ENCODE measurements at places on chromosomes 3 and 15. TPM values are rescaled to one million over a fixed set of nuclear protein-coding genes. Genes with fewer than 3 reads are reported as not detected.

The GOLGA6D gene
- total RNA-seq: not detected

The TGM5 gene
- total RNA-seq: 0.32 TPM

GRCh38 chr15:67132276-67132675 is 66.9 kb downstream of the SMAD3 start:
- no peak for DNase-seq
- no peak overlapping the region for H3K4me3 ChIP-seq
- H3K27me3 ChIP-seq: no peaks in the 10 kb centered on the region
- no peak overlapping the region for H3K27ac ChIP-seq
- H3K36me3 ChIP-seq: no peaks in the 10 kb centered on the region
- H3K4me1 ChIP-seq: peaks cover 67% of the 10 kb centered on the region

- no peak for DNase-seq
- H3K36me3 ChIP-seq: no peaks in the 10 kb centered on the region
- H3K27ac ChIP-seq: no peak overlapping the region
- no peaks in the 10 kb centered on the region for H3K27me3 ChIP-seq
- H3K4me1 ChIP-seq: peaks cover 54% of the 10 kb centered on the region
These were observed 27.1 kb downstream of the DNAJC13 start for GRCh38 chr3:132444383-132444782.

The FAM3D gene
- total RNA-seq: 5.8 TPM

DNA sequence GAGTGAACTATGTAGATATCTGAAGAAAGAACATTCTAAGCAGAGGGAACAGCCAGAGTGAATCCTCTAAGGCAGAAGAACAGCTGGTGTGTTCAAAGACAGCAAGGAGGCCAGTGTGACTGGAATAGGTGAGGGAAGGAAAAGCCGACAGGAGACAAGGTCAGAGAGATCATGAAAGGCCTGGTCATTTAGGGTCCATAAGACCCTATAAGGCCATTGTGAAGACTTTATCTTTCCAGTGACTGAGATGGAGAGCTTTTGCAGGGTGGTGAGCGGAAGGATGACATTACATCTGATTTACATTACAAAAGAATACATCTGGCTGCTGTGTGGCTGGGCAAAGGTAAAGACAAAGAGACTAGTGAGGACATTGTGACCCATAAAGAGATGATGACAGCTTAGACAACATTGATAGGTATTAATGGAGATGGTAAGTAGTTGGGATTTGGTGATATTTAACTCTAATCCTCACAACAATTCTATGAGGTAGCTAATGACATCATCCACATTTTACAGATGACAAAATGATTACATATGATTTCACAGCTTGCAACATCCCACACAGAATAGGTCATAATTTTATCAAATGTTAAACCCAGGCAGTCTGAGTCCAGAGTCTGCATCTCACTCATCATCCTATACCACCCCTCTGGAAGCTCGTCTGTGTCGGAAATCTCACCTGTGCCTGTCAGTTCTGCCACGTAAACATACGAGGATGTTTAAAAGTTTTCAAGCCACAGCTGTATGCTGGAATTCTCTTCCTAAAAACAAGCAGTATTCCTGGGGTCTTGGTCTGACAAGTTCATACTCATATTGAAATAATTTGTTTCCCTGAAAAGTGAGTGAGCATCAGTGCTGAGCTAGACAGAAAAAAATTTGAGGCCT is 70.2 kb upstream of the PIK3R4 start:
- no peak for DNase-seq
- H3K4me1 ChIP-seq: peaks cover 8% of the 10 kb centered on the region
- H3K4me3 ChIP-seq: no peak overlapping the region

DNA sequence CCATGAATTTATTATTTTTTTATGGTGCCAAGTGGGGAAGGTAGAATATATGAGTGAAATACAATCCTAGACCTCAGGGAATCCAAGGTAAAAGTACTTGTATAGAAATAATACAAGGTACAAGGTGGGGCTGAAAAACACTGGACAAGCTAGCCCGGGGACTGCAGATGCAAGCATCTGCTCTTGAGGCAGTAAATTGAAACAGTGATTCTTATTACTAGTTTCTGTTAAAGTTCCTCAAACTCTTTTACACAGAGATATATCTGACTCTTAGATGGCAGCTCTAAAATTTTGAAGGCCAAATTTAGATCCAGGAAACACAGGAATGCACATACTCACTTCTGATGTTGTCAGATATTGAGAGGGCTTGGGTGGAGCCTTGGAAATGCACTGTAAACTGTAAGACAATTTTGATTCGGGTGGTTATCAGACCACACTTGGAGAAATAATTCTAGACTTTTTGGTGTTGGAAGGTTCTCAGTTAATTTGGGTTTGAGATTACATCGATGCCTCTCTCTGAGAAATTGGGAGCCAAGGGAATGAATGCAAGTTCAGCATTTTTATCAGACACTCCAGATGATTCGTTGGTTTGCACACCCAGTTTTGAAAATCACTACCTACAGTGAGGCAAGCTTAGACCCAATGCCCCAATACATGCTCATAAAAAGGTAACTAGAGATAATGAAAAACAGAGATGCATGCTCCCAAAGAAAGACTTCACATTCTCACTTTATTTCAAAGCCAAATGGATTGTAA is 7.3 kb downstream of the TP63 start:
- DNase-seq: no peak
- H3K27ac ChIP-seq: no peak overlapping the region
- H3K27me3 ChIP-seq: no peaks in the 10 kb centered on the region
- no peak overlapping the region for H3K4me3 ChIP-seq
